Stimulated activated naive CD4-positive, alpha-beta T cell treated with Interleukin-2 at 50 U/mL for 16 hours (primary cell): ENCODE measurements at places on chromosomes 4 and X.

DNA sequence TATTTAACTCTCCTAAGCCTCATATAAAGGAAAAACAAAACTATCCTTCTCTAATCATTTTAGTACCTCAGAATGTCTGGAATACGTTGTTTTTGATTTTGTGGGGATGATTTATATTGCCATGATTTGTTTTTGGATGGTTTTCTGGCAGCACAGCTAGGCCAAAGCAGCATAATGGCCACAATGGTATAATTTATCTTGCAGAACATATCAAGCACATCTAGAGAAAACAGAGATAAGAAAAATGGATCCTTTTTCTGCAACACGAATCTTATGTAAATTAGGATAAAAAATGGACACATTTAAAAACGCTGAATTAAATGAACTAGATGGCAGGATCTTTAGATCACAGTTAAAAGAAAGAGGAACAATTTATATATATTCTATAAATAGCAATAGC lies 269.9 kb upstream of the FAT4 start:
- no peak for DNase-seq

GRCh38 chr4:23083391-23083790 lies 390.7 kb downstream of the GBA3 start:
- DNase-seq: no peak

GRCh38 chrX:9907645-9908387 lies 59.3 kb upstream of the CLDN34 start:
- DNase-seq: no peak

GRCh38 chr4:53489279-53489889 lies 101.9 kb downstream of the LNX1 start:
- no peak for DNase-seq

DNA sequence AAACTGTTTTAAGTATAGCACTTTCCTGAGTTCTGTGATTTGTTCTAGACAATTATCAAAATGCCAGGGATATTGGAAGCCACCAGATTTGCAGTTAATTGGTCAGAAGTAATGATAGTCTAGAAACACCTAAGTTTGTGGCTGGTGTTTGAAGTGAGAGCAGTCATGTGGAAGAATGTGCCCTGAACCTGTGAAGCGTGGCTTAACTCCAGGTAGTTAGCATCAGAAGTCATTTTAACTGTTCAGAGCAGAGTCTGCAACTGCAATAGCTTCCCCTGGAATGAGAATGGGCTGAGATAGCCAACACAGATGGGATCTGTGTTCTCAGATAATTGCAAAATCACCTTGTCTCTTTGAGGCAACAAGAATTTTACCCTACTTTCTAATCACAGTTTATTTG lies 255.1 kb upstream of the GK2 start:
- DNase-seq: no peak

DNA sequence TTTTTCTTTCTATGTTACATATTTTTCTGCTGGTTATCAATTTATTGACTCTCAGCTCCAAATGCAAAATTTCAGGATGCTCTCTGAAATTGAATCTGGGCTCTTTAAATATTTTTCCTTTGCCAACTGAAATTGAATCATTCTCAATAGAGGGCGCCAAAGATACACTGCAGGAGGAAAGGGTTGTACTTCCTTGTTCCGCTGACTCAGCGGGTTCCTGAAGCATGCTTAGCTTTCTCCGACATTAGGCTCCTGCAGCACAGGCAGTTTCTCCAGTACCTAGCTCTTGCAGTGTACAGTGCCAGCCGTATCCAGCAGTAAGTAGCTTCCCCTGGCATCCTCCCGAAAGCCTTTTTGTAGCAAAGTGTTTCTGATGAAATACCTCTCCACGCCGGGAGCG lies 28.8 kb upstream of the CFAP47 start:
- DNase-seq: no peak

GRCh38 chr4:70703619-70704214 lies 15.4 kb downstream of the UTP3 start:
- DNase-seq: no peak

DNA sequence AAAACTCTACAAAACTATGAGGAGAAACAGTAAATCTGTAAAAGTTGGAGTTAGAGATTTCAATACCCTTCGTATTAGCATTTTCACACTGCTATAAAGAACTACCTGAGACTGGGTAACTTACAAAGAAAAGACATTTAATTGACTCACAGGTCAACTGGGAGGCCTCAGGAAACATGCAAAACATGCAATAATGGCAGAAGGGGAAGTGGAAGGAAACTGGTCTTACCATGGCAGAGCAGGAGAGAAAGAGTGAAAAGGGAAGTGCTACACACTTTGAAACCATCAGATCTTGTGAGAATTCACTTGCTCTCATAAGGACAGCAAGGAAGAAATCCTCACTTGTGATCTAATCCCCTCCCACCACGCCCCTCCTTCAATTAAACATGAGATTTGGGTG lies 949.9 kb downstream of the TECRL start:
- no peak for DNase-seq

DNA sequence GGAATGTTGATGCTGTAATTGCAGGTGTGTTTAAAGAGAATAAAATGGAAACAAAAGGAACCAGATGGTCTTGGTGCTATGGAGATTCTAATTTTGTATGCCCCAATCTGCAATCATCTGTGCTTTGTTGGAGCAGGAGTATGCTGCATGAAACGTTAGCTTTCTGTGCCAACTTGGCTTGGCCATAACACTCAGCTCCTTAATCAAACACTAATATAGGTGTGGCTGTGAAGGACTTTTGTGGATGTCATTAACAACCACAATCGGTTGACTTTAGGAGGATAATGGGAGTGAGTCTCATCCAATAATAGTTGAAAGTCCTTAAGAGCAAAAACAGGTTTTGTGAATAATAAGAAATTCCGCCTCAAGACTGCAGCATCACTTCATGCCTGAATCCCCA lies 399.2 kb downstream of the NLGN4X start:
- no peak for DNase-seq

GRCh38 chr4:126532527-126532926 lies 1100.2 kb upstream of the INTU start:
- no peak for DNase-seq

DNA sequence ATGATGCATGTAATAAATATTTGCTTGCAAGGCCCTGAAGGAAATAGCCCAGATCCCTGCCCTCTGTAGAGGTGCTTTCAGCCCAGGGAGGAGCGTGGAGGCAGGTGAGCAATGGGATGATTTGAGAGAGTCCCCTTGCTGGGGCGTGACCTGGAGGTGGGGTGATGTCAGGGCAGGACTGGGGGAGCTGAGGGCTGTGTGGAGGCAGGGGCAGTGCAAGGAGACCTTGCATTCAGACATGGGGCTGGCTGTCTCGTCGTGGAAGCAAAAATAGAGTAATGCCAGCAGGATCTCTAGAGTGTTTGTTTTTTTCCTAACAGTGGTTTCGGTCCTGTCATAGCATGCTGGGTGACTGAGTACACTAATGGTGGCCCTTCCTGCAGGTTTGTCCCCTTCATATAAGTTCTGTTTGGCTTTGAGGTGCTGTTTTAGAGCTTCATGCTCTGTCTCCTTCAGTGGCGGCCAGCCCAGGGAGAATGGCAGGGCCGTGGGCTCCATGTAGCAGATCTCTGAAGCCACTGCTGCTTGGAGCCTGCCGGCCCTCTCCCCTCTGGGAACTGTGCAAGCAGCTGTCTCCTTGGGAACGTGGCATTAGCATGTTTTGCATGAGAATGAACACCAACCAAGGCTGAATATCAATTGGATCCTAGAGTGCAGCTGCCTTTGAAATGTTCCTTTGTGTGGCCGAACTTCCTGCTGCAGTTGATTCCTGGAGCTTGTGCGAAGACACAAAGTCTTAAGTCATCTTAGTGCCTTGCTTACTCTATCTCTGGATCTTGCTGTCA lies 39.3 kb upstream of the CLDN34 start:
- DNase-seq: no peak

DNA sequence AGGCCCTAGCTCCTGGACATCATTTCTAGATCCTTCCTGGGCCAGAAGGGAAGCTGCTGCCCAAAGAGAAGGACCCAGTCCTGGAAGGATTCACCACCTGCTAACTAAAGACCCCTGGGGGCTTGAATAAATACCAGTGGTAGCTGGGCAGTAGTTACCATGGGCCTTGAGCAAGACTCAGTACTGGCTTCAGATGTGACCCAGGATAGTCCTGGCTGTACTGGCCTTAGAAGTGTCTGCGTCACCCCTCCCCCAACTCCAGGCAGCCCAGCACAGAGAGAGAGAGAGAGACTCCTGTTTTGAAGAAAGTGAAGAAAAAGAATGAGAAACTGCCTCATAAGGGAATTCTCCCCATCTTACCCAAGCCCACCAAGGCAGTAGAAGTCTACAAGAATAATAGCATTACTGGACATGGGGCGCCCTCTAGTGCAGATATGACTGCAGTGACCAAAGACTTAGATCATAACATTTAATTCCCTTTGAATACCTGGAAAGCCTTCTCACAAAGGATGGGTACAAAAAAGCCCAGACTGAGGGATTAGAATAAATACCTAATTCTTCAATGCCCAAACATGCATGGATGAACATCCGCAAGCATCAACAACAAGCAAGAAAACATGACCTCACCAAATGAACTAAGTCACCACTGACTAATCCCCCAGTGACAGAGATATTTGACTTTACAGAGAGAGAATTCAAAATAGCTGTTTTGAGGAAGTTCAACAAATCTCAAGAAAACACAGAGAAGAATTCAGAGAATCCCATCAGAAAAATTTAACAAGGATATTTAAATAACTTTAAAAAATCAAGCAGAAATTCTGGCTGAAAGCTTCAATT lies 171.8 kb downstream of the HNRNPD start:
- DNase-seq: peak; percentile 11

DNA sequence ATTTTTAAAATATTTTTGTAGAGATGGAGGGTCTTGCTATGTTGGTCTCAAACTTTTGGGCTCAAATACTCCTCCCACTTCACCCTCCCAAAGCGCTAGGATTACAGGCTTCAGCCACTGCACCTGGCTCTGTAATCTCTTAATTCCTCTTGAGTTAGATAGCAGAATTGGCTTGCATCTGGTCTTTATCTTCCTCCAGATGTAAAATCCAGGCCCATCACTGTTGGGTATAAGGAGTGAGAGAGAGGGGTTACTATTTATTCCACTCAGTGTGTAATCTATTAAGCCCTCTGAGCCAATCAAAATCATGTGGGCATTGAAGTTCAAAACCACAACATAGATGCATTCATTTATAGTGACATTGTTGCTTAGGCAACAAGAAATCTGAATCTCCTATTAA lies 33.9 kb downstream of the ANK2 start:
- no peak for DNase-seq

DNA sequence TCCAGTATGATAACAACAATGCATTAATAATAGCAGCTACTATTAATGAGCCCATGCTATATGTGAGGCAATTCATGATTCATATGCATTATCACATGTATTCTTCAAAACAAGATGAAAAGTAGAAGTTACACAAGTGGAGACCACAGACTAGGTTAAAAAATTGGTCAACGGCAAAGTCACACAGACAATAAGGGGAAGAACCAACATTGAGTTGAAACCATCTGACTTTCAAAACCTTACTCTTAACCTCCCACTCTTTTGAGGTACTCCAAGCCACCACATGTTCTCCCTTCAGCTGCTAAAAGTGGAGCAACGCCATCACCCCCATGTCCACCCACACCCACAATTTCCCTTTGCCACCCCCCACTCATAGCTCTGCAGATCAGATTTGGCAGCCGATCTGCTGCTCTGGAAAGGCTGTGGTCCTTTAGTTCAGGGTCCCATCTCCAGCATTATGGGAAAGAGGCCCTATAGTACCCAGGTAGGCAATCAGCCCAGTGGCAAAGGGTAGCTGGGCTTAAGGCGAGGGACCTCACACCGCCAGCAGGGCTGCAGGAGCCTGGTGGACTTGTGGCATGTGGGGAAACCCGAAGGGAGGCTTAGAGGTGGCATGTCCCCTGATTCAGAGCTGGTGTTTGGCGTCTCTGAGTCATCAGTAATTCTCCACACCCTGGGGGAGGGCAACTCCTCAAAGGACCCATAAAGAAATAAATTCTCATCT lies 33.5 kb upstream of the CYBB start:
- DNase-seq: no peak

DNA sequence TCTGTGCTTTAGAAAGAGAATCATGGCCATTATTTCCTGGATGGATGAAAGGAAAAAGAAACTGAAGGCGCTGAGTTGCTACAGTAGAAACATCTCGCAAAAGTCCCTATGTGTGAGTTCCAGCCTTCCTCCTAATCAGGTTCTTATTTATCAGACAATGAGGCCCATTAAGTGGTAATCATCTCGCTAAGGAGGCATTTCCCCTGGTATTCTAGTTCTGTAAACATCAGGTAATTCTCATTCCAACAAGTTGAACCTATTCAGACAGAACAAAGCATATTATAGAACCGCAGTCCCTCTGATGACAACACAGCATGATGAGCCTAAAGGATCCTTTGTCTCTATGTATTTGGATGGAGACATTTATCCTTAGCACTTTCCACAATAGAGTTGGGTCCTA lies 205.7 kb upstream of the MAOA start:
- no peak for DNase-seq

GRCh38 chr4:56728512-56728911 lies 47.4 kb upstream of the HOPX start:
- no peak for DNase-seq

- DNase-seq: no peak
Observed at GRCh38 chr4:162959046-162959445, 207.6 kb downstream of the NAF1 start.

- DNase-seq: no peak
Observed at GRCh38 chr4:113884655-113885054, 94.8 kb downstream of the ARSJ start.

DNA sequence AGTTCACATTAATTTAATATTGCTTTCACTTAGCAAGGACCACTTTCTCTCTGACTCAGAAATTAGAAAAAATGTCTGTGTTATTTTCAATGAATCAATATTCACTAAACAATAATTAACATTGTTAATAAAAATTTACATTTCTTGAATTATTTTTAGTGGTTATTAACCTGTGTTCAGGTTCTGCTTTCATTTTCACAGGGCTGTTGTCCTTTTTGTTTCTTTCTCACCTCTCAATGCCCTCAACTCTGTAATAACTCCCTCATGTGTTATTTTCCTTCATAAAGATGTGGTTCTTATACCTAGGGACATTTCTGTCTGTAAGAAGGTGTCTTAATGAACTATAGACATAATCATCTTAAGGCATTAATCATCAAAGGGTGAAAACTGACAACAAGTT lies 43.1 kb upstream of the PRR27 start:
- no peak for DNase-seq

- no peak for DNase-seq
Observed at GRCh38 chr4:165874072-165874790, 1.2 kb downstream of the TLL1 start.

- no peak for DNase-seq
Observed at GRCh38 chr4:40837094-40837870, 87.5 kb downstream of the NSUN7 start.

DNA sequence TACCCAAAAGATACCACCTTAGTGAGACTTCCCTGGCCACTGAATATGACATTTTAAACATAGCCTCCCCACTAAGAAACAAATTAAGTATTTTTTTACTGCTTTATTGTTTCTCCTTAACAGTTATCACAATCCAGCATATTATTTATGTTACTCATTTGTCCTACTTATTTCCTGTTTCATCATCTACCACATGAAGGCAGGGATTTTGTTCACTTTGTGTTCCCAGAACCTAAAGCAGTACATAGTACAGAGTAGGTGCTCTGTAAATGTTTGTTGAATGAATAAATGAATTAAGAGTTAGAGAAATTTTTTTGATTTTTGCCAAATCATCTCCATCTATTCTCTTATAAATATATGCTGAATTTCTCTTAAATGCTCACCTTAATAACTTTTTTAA lies 318.4 kb upstream of the GIMD1 start:
- no peak for DNase-seq
